Skin of body (tissue), 3 donors: ENCODE measurements at places on chromosomes 5 and 9. TPM values are rescaled to one million over a fixed set of nuclear protein-coding genes. Genes with fewer than 3 reads are reported as not detected.

The PRSS3 gene
- 6.9 TPM for total RNA-seq

The CORO2A gene
- 2.3 TPM for total RNA-seq

The POU4F3 gene
- 0.10 TPM for total RNA-seq

The PCDHGB4 gene
- 6.1 TPM for total RNA-seq

The RFX3 gene
- total RNA-seq: 15.1 TPM
